D721Med (cell line): ENCODE measurements at places on chromosomes 6 and 20.

GRCh38 chr20:63238514-63239125 is 2.9 kb downstream of the BIRC7 start:
- no peak for DNase-seq

DNA sequence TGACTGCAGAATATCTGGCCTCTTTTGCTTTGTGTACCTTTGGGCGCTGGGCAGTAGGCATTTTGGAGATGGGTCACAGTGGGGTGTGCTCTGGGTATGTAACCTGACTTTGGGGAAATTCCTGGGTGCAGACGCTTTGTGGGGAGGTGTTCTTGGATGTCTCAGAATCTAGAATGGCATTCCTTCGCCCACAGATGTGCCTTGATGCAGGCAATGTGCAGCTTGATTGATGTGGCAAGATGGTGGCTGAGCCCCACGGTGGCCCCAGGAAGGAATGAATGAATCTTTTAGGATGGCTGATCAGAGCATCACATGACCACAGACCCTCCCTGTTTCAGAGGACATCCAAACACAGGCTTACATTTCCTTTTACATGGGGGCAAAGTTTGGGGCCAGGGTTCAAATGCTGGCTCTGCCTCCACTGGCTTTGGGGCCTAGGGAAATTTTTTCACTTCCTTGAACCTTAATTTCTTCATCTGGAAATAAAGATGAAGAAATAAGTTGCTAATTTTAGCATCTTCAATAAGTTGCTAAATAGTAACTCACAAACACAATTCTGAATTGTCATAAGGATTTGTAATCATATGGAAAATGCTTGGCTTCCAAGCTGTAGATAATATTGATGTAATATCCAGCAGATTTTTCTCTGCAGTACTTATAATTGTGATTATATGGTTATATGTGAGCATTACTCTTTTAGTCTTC is 5.6 kb downstream of the PPP1R16B start:
- DNase-seq, result no peak

DNA sequence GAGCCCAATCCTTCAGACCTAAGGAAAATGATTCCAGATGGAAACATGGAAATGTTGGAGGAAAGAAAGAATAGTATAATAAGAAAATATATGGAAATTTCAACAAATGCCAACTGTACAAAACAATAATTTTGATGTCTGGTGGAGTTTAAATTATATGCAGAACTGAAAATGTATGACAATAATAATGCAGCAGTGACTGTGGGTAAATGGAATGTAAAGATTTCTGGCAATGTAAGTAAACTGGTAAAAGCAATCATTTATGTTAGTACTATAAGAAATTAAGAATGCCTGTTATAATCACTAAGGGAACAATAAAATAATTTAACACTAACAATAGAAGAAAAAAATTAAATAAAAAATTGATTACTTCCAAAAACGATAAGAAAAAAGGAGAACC is 89.0 kb downstream of the EDN1 start:
- no peak for DNase-seq

DNA sequence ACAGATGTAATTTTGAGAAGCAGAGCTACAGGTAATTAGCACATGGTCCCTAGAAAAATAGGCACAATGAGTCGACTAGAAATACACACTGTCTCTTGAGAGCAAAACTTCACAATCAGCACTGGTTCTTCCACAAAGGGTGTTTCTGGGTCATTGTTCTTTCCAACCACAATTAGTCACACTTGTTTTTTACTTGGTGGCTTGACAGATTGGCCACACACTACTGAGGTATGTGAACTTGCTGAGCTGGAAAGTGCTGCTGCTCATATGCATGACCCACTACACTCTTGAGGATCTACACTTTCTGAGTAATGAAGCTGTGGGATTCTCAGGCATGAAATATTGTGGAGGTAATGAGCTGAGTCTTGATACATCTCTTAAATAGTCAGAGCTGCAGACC is 347.7 kb downstream of the BCKDHB start:
- DNase-seq, result no peak

DNA sequence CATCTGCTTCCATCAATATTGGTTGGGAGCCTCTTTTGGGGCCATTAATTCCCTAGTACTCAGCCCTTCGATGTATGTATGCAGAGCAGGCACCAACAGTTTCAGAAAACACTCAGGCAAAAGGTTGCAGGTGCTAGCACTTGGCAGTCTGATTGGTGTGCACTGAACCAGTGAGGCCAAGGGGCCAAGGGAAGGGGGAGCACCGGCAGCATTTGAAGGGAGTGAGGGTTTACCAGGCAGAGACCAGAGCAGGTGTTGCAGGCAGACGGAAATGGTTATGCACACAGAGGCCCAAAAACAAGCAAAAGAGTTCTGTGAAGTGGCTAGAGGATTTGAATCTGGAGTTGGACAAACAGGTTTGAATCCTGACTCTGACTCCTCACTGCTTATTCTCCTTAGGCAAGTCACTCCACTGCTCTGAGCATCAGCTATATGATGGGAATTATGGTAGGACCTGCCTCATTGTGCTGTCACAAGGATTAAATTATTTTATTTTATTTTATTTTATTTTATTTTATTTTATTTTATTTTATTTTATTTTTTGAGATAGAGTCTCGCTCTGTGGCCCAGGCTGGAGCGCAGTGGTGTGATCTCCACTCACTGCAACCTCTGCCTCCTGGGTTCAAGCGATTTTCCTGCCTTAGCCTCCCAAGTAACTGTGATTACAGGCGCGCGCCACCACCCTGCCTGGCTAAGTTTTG is 58.1 kb upstream of the SHLD1 start:
- DNase-seq, result no peak

GRCh38 chr6:65113581-65113980 is 593.4 kb downstream of the EYS start:
- DNase-seq, result no peak

DNA sequence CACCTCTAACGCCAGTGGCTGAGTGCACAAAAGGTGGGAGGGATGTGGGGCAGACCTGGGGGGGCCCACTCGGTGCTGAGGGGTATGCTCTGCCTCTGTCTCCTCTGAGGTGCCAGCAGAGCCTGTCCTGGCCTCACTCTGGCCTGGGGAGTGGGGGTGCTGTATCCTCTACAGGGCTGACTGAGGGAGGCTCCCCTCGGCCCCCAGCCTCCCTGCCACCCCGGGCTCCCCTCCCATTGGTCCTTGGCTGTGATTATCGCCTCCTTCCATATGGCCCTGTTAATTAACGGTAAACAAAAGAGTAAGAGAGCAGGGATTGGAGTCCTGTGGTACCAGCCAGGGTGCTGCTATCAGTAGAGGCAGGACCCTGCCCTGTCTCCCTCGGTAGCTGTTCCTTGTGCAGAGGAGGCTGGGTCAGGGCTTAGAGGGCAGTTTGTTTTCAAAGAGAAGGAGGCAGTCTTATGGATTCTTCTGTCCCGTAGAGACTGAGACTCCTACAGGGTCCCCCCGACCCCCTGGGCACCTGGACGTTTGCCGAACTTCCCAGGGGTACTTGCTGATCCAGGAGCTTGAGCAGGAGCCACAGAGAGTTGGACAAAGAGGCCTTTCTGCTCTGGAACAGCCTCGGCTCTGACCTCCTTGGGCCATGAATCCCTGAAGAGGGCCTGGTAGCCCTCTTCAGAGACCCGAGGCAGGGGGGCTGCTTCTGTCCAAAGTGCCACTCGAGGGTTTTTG is 1.8 kb downstream of the MYT1 start:
- DNase-seq, result peak; percentile 77

GRCh38 chr20:55893031-55893430 is 112.3 kb downstream of the CBLN4 start:
- DNase-seq, result no peak

DNA sequence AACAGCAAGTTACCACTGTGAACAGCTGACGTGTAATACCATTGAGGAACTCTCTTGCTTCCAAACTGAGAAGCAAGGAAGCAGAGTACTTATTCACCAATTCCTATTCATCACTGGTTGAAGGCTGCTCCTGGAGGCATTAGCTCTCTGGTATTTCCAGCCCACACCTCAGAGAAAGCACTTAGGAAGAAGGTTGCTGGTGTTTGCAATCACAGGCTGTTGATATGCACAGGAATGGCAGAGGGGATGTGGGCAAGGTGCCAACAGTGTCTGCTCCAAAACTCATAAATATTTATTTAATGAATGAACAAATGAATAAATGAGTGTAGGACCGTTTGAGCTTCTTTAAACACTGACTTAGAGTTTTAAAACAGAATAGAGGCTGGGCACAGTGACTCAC is 6.9 kb upstream of the RRBP1 start:
- no peak for DNase-seq

GRCh38 chr20:433300-433975 is 25.3 kb downstream of the RBCK1 start:
- no peak for DNase-seq

- no peak for DNase-seq
These were observed 84.9 kb upstream of the LRFN2 start for GRCh38 chr6:40672087-40672486.

- DNase-seq, result no peak
These were observed 20.4 kb downstream of the VNN1 start for GRCh38 chr6:132693478-132693877.

GRCh38 chr6:167956983-167957492 is 40.4 kb upstream of the KIF25 start:
- DNase-seq, result no peak

- no peak for DNase-seq
These were observed 54.8 kb upstream of the ADGRG6 start for GRCh38 chr6:142246960-142247359.

DNA sequence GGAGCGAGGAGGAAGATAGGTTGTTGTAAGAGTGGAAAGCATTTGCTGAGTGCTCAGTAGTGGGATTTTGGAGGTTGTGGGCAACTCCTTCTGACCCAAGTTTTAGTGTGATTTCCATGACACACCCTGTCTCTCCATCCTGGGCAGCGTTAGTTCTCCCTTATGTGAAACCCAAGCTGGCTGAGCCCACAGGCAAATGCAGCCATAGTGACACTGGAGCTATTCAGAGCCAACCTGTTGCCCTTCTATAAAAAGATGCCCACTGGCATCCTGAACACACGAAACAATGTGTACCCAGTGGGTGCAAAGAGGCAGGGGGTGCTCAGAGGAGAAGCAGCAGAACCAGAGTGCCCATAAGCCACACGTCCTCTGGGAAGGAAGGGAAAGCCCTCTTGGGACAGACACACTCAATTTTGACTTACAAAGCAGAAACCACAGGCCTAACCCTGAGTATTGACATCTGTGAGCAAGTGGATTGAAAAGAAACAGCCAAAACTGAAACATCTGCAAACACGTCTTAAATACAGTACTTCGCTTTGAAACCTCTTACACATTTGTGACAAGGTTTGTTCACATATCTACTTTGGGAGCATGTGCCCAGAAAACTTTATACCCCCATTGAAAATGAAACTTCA is 54.6 kb downstream of the BPIFB1 start:
- DNase-seq, result no peak

DNA sequence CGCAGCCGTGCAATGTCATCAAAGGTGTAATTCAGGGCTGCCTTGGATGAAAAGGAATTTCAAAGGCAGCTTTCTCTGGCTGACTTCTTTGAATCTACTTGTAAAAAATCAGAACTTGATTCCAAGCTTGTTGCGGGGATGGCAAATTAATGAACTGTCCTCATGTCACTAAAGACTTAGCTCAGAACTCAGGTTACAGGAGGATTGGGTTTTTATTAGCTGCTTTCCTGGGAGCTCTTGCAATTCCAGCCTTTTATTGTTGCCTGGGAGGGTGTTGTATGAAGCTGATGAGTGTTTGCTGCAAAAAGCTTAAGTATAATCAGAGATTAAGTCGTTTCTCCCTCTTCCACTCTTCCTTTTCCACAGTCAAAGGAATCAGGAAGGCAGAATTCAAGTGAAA is 113.0 kb upstream of the CDH4 start:
- no peak for DNase-seq

DNA sequence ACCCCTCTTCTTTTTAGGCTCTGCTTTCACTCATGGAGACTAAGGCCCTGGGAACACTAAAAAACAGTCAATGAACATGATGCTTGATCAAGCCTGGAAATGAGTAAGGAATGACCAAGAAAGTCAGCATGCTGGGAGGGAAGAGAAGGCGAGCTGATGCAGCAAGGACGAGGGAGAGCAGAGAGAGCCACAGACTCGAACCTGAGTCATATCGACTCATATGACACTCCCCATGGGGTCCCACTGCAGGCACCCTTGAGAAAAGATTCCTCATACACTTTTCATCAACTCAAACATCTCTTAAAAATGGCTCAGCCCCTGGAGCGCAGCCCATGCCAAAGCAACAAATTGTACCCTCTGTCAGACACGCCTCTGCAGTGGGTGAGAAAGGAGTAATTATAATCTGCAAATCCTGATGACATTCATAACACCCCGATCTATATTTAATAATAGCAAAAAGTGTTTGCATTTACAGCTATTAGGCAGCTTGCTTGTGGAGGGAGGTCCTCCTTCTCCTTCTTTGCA is 127.2 kb downstream of the F13A1 start:
- no peak for DNase-seq

DNA sequence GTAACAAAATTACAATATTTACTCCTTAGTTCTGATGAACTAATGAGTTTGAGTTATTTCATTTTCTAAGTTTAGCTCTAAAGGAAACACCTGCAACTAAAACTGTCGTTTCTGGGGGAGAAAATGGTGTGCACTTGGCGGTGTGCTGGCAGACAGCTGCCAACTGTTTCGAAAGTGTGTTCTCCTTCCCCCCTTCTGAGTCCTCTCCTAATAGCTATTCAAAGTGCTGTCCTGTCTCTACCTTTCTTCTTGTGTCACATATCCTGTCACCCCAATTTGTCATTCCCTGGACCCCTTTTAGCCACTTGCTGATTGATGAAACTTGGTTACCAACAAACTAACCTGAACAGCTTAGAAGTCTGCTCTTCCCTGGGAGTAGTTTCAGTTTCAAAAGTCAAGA is 4.9 kb upstream of the UBE2J1 start:
- no peak for DNase-seq

DNA sequence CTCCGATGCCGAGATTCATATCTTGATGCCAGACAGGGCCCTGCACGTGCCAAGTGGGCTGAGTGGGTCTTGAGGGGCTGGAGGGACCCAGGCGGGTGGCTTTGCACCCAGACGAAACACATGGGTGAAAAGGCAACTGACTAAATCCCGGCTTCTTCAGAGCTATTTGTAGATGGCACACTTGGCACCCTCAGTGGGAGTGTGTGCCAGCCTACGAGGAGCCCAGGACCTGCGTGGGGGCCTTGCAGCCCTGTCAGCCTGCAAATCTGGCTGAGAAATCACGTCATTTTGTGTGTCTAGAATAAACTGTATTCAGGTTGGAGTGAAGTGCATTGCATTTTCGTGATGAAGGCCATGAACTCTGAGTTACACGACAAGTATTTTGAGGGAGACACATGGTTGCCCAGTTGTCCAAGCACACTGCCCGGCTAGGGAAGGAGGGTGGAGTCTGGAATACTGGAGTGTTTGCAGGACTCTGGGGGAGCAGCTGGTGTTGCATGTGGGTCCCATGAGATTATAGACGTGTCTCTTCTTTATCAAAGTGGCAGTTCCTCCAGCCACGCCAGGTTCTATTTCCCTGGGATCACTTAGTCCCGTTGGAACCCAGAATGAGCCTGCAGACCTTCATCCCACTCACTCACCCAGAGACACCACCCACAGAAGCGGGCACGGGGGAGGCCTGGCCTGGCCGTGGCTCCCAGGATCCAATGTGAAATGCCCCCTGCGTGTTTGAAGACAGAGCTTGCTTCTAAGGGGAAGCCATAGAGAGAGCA is 60.2 kb downstream of the DLL1 start:
- no peak for DNase-seq

- DNase-seq, result no peak
These were observed 7.0 kb upstream of the TUBB2A start for GRCh38 chr6:3164388-3164787.
